ENCODE measurements at places on chromosomes 12 and 14. TPM values are rescaled to one million over a fixed set of nuclear protein-coding genes. Genes with fewer than 3 reads are reported as not detected.

The CHFR gene
- total RNA-seq, result 68.5 TPM

The EML5 gene
- total RNA-seq, result 2.7 TPM

The NEUROD4 gene
- not detected for total RNA-seq

The ENDOU gene
- 0.70 TPM for total RNA-seq

The EFS gene
- 3.5 TPM for total RNA-seq

The MSI1 gene
- not detected for total RNA-seq

The LTB4R2 gene
- total RNA-seq, result 12.4 TPM

The ACOT6 gene
- total RNA-seq, result not detected

The MRPS35 gene
- 35.7 TPM for total RNA-seq

The SLC25A21 gene
- total RNA-seq, result 1.1 TPM

The APOF gene
- not detected for total RNA-seq

The KRT78 gene
- total RNA-seq, result not detected

The OTX2 gene
- not detected for total RNA-seq

The IFI27 gene
- total RNA-seq, result 405 TPM

The MEG3 gene
- 130 TPM for total RNA-seq

The TMEM229B gene
- 29.0 TPM for total RNA-seq

The LRP1-AS gene
- not detected for total RNA-seq

The PSMD9 gene
- 51.7 TPM for total RNA-seq

The ASCL1 gene
- not detected for total RNA-seq

The NPAS3 gene
- total RNA-seq, result 2.0 TPM

The BDKRB1 gene
- not detected for total RNA-seq

The IGFBP6 gene
- 35.2 TPM for total RNA-seq

The RNASE3 gene
- 16.7 TPM for total RNA-seq

The RTL1 gene
- not detected for total RNA-seq

The CLBA1 gene
- 3.9 TPM for total RNA-seq

The KLHL28 gene
- 21.5 TPM for total RNA-seq

The FGF6 gene
- not detected for total RNA-seq

Data from spleen (tissue), 13 donors.